ENCODE measurements at places on chromosomes 1 and 21.

- DNase-seq, result no peak
These were observed 31.7 kb downstream of the IFNGR2 start for GRCh38 chr21:33434770-33435360.

- DNase-seq, result no peak
These were observed 40.5 kb upstream of the ZNF648 start for GRCh38 chr1:182102043-182102416.

DNA sequence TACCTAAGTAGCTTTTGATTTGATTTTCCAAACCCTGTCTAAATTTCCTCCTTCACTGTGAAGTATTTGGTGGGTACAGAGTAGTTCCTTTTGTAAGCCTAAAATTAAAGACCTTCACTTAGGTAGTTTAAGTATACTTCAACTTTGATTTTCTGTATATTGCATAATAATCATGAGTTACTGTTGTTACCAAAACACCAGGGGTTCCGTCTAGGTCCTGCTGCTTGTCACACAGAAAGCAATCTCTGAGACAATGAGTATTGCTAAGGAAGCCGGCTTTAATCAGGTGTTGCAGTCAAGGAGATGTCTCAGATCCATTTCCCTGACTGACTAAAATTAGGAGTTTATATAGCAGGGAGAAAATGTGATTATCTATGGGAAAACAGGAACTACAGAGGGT, 15.3 kb downstream of the RPS6KC1 start:
- no peak for DNase-seq

DNA sequence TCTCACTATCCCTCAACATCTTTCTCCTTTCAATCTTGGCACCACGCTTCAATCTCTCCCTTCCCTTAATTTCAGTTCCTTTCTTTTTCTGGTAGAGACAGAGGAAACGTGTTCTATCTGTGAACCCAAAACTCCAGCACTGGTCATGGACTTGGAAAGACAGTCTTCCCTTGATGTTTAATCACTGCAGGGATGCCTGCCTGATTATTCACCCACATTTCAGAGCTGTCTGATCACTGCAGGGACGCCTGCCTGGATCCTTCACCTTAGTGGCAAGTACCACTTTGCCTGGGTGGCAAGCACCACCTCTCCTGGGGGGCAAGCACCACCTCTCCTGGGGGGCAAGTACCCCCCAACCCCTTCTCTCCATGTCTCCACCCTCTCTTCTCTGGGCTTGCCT, 27.8 kb downstream of the SELL start:
- DNase-seq, result peak; percentile 44

DNA sequence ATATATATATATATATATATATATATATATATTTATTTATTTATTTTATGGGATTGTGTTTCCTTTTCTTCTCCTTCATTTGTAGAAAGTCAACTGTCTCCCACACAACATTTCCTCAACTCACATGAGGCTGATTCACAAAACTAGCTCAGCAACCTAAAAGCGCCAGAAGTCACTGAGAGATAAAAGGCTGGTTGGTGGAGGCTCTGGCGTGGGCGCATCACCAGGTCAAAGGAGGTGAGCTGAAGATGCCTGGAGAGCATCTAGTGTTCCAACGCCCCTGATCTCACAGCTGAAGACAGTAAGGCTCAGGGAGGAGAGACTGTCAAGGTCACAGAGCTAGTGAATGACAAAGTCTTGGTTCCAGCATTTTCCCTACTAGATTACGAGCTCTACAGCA, 78.0 kb downstream of the HLCS start:
- DNase-seq, result no peak

DNA sequence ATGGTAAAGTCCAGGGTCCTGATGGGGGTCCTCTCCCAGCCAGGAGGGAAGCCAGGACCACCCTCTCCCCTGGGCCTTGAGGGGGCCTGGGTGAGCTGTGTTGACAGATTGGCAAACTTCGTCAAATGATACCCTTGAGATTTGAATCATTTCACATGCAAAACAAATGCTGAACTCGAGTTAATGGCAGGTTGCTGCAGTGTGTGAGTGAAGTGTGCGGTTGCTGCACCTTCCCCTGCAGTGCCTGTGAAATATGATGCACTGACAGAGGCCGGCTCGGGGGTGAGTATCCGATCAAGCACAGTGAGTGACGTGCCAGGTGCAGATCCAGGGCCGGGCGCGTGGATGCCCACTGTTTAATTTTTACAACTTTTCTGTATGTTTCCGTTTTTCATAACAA, 5.7 kb upstream of the KRTAP12-1 start:
- no peak for DNase-seq

DNA sequence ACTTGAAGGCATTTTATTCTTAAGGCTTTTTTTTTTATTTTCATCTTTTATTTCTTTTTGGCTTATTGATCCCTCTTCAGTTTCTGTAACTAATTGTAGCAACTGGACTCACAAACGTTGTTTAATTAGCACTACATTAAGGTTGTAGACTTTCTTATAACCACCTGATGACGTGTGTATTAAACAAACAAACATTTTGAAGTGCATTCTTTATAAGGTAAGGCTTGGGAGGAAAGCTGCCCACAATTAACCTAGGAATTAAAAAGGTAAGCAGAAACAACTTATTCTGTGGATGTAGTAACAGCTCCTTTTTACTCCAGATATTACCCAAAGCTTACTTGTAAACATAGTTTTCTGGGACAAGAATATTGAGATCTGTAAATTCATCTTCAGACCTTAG, 55.0 kb downstream of the CAMSAP2 start:
- no peak for DNase-seq

Data from heart left ventricle (tissue), 16 donors.